ENCODE measurements at places on chromosomes 13 and 19.

DNA sequence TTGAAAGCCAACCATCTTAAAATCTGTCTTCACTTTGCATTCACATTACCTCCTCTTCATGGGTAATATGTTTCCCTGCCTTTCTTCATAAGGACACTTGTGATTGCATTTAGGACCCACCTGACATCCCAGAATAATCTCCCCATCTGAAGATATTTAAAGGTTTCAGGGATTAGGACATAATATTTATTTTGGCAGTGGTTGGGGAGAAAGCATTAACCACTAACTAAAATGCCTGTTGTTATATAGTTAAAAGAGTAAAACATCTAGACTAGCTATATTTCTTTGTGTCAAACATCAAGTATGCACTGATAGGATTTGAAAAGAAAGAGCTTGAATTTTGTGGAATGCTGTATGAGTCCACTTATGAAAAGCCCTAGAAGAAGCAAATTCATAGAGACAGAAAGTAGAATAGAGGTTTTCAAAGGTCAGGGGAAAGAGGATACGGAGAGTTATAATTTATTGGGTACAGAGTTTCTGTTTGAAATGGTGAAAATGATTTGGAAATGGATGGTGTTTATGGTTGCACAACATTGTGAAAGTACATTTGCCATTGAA lies 457.7 kb upstream of the SPRY2 start:
- no peaks in the 10 kb centered on the region for H3K4me1 ChIP-seq
- H3K36me3 ChIP-seq: no peaks in the 10 kb centered on the region
- no peak overlapping the region for H3K27ac ChIP-seq
- no peak for DNase-seq
- H3K4me3 ChIP-seq: no peak overlapping the region

DNA sequence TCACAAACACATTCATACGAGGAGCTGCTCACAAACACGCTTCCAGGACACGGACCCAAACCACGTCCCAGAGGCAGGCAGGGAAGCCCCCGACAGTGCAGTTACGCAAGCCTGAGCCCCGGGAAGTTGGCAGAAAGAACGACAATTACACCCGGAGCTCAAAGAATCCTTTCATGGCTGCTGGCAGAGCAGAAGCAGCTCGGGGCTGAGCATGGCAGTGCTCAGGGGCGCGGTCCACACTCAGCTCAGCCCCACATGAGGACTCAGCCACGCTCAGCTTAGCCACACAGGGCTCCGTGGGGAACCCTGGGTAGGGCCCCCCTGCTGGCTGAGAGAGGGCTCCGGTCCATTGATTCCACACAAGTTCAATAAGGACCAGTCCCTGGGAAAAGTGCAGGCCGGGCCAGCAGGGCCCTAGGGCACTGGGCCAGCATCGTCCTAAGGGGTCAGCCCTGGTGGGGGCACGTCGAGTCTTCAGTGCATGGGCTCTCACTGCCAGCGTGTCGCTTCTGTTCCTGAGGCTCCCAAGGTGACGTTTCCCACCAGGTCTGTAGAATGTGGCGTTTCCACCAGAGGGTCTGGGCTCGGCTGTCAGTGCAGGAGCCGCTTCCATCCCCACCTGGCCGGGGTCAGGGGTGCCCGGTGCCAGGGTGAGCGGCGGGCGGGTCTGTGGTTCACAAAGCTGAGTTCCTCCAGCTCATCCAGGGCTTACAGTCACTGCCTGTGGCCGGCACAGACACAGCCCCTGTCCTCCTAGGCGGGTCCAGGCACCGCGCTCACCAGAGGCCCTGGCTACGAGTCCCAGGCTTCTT lies 23.1 kb downstream of the GAS6 start:
- H3K27me3 ChIP-seq: no peaks in the 10 kb centered on the region
- peaks cover 37% of the 10 kb centered on the region for H3K4me1 ChIP-seq
- no peak overlapping the region for H3K4me3 ChIP-seq
- no peak for DNase-seq
- peak overlapping the region; percentile 16 for H3K27ac ChIP-seq

DNA sequence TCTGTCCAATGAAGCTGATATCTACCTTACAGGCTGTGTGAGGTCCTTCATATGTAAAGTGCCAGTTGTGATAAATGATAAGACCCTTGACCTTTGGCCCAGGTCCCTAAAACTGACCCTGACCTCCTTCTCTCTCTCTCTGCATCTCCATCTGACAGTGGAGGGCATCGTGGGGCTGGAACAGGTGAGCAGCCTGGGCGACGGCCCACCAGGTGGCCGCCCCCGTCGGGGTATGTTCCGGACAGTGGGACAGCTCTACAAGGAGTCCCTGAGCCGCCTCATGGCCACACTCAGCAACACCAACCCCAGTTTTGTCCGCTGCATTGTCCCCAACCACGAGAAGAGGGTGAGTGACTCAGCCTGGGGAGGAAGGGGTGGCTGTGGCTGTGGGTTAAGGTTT lies 53.7 kb downstream of the MYH14 start:
- peaks cover 37% of the 10 kb centered on the region for H3K27me3 ChIP-seq
- no peak overlapping the region for H3K4me3 ChIP-seq
- no peaks in the 10 kb centered on the region for H3K4me1 ChIP-seq

DNA sequence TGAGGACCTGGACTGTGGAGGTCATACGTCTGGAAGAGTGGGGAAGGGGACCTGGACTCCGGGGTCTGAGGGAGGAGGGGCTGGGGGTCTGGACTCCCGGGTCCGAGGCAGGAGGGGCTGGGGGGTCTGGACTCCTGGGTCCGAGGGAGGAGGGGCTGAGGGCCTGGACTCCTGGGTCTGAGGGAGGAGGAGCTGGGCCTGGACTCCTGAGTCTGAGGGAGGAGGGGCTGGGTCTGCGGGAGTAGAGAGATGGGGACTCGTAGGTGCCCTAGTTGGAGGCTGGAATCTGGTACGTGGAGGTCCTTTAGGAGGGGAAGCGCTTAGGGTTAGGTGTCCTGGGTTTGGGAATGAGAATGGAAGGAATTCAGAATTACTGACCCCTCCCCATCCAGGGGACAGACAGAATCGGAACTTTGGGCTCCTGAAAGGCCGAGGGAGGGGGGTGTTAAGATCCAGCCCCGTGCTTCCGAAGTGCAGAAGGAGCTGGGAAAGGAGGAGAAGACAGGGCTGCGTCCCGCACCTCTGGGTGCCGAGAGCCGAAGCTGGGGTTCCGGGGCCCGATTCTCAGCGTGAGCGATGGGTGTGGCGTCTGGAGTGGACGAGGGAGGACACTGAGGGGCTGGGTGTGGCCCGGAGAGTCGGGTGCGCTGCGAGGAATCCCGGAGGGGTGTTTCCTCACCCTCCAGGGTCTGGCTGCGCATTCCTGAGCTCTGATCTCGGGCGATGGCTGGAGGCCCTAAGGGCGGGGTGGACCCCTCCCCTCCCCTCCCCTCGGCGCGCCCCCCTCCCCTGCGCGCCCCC lies 608 bp downstream of the MYADM start:
- H3K4me1 ChIP-seq: peaks cover 54% of the 10 kb centered on the region
- H3K27me3 ChIP-seq: no peaks in the 10 kb centered on the region
- H3K27ac ChIP-seq: peak overlapping the region; percentile 100
- peak; percentile 55 for DNase-seq

- H3K27ac ChIP-seq: no peak overlapping the region
- H3K27me3 ChIP-seq: no peaks in the 10 kb centered on the region
- no peak overlapping the region for H3K4me3 ChIP-seq
- H3K4me1 ChIP-seq: peaks cover 41% of the 10 kb centered on the region
- no peak for DNase-seq
- H3K36me3 ChIP-seq: peaks cover 16% of the 10 kb centered on the region
Measured at GRCh38 chr19:46357846-46358583, 11.1 kb downstream of the PPP5C start.

Data from central memory CD8-positive, alpha-beta T cell (primary cell).